Fibroblast of lung (primary cell): ENCODE measurements at places on chromosomes 12 and 14. TPM values are rescaled to one million over a fixed set of nuclear protein-coding genes. Genes with fewer than 3 reads are reported as not detected.
A peak's percentile ranks its signal among the peaks of the same experiment; 100 is the strongest.

Gene SMIM10L1
- total RNA-seq: 4.4 and 4.8 TPM in 2 replicates

Gene FAM161B
- 4.1 and 5.3 TPM in 2 replicates for total RNA-seq

Gene KLHL33
- total RNA-seq: 0.26 and 1.5 TPM in 2 replicates

Gene ADAM20
- total RNA-seq: 0.51 and 1.2 TPM in 2 replicates

- H3K36me3 ChIP-seq: no peaks in the 10 kb centered on the region
- no peaks in the 10 kb centered on the region for H3K4me1 ChIP-seq
- H3K27me3 ChIP-seq: no peaks in the 10 kb centered on the region
- DNase-seq: peak; percentile 61
- H3K4me3 ChIP-seq: no peak overlapping the region
Measured at GRCh38 chr12:42979746-42980145, 390.2 kb upstream of the PRICKLE1 start.
